ENCODE measurements at places on chromosomes 6 and 20.
A peak's percentile ranks its signal among the peaks of the same experiment; 100 is the strongest.

- no peak for DNase-seq
These were observed 19.6 kb downstream of the RRBP1 start for GRCh38 chr20:17662333-17663039.

DNA sequence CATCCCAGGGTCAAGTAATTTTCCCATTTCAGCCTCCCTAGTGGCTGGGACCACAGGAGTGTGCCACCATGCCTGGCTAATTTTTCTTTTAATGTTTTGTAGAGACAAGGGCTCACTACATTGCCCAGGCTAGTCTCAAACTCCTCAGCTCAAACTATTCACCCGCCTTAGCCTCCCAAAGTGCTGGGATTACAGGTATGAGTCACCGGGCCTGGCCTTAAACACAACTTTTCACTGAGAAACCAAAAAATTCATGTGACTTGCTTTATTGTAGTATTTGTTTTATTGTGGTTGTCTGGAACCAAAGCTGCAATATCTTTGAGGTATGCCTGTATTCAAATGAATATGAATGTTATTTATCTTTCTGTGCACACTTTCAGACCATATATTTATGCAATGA lies 72.2 kb downstream of the RWDD2A start:
- no peak for DNase-seq

- no peak for DNase-seq
These were observed 12.1 kb upstream of the ATXN1 start for GRCh38 chr6:16773362-16773761.

DNA sequence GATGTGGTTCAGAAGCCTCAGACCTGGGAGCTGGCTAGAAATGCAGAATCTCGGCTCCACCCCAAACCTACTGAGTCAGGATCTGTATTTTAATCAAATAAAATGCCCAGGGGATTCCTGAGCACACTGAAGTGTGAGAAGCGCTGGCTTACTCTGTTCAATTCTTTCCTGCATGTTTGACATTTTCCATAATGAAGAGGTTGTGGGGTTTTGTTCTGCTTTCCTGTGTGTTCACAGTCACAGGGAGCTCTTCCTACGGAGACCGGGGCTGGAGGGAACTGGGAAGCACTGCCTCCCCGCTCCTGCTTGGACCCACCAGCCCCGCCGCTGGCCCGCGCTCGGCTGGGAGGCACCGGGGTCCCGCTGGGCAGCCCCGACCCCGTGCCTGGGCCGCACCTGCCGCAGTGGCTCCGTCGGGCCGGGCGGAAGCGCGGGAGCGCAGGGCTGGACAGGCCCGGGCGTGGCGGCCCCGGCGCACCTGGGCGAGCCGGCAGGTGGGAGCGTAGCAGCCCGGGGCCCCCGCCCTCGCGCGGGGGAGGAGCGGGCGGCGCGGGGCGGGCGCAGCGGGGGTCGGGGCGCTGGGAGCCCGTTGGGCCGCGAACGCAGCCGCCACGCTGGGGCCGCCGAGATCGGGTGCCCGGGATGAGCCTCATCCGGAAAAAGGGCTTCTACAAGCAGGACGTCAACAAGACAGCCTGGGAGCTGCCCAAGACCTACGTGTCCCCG lies at the start of gene MAPK13:
TSS of gene MAPK13 (plus strand) at position 573 of the 726 bp plus-strand sequence. CDS start at position 643, 70 bp downstream.
- DNase-seq = no peak

- DNase-seq = peak; percentile 19
These were observed 28.2 kb downstream of the CGA start for GRCh38 chr6:87066449-87067333.

GRCh38 chr20:48194583-48194982 lies 409.3 kb upstream of the SULF2 start:
- no peak for DNase-seq
